ENCODE measurements at places on chromosomes 3 and 15. TPM values are rescaled to one million over a fixed set of nuclear protein-coding genes. Genes with fewer than 3 reads are reported as not detected.

Gene CLDN1
- not detected for total RNA-seq

DNA sequence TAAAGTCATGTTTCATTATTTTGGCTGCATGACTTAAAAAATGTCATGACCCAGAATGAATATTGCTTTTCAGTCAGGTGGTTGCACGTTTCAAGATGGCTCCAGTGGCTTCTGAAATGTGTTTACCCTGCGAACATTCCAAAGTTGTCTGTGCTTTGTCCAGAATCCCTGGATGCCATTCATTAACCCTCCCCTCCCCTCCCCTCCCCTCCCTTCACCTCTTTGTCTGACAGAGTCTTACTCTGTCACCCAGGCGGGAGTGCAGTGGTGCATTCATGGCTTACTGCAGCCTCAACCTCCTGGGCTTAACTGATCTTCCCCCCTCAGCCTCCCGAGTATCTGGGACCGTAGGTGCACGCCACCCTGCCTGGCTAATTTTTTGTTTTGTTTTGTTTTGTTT lies 308.0 kb downstream of the PTPRG start:
- no peak overlapping the region for H3K4me3 ChIP-seq
- no peaks in the 10 kb centered on the region for H3K36me3 ChIP-seq
- H3K4me1 ChIP-seq, result no peaks in the 10 kb centered on the region

GRCh38 chr3:21672303-21672702 lies 78.7 kb downstream of the ZNF385D start:
- no peak overlapping the region for H3K4me3 ChIP-seq
- no peaks in the 10 kb centered on the region for H3K27me3 ChIP-seq
- no peaks in the 10 kb centered on the region for H3K4me1 ChIP-seq

- no peak for DNase-seq
- no peak overlapping the region for H3K4me3 ChIP-seq
- peaks cover 10% of the 10 kb centered on the region for H3K27me3 ChIP-seq
- no peaks in the 10 kb centered on the region for H3K4me1 ChIP-seq
- no peak overlapping the region for H3K27ac ChIP-seq
These were observed 119.6 kb downstream of the ABI3BP start for GRCh38 chr3:100873611-100874010.

Gene ONECUT1
- not detected for total RNA-seq

Gene TARS3
- 8.1 TPM for total RNA-seq

GRCh38 chr3:154786724-154787123 lies 293.4 kb upstream of the MME start:
- no peak for DNase-seq
- H3K36me3 ChIP-seq, result no peaks in the 10 kb centered on the region
- H3K4me3 ChIP-seq, result no peak overlapping the region
- H3K27me3 ChIP-seq, result no peaks in the 10 kb centered on the region
- H3K27ac ChIP-seq, result no peak overlapping the region
- H3K4me1 ChIP-seq, result no peaks in the 10 kb centered on the region

DNA sequence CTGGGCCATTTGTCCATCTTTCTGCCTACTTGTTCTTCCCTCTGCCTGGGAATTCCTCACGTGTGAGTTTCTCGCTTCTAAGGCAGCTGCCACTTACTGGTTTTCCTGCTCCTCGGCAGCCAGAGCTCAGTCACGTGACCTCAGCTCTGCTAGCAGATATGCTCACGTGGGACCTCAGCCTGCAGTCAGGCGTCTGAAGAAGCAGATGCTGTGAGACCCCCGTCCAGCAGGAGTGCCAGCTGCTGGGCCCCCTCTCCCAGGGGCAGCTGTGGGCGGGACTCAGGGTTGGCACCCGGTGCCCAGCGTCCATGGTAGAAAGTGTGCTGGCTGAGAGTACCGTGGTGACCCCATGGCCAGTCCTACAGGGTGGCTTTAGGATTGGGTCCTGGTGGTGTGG lies 161.3 kb upstream of the TLE3 start:
- no peaks in the 10 kb centered on the region for H3K36me3 ChIP-seq
- H3K4me3 ChIP-seq, result peak overlapping the region; percentile 4
- peaks cover 36% of the 10 kb centered on the region for H3K27me3 ChIP-seq
- peak; percentile 71 for DNase-seq

DNA sequence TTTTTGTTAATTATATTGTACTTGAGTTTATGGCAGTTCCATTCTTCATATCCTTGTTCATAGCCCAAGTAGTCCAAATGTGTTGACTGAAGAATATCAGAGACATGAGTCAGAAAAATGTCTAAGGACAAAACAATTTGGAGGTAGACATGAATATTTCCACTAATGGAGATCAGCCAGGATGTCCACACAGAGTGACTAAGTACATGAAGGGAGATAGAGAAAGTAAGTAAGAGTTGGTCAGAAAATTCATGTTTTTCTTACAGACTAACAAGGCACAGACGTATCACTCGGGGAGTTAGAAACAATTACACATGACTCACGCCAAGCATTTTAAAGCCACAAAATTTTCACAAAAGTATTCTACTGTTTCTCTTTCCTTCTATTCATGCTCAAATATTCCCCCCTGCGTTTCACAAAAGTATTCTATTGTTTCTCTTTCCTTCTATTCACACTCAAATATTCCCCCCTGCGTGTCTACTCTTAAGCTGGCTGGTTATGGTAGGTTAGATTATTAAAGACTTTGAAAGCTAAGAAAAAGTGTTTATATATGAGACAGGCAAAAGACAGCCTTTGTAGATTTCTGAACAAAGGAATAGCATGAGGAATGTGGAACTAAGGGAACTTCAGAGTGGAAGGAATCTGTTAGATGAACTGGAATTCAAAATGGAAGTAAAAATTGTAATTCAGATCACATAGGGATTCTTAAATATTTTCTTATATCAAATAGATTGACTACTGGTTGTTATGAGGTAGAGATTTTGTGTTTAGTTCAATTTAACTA lies 648.7 kb upstream of the CCDC54 start:
- H3K4me1 ChIP-seq, result no peaks in the 10 kb centered on the region
- no peaks in the 10 kb centered on the region for H3K36me3 ChIP-seq
- H3K4me3 ChIP-seq, result no peak overlapping the region

DNA sequence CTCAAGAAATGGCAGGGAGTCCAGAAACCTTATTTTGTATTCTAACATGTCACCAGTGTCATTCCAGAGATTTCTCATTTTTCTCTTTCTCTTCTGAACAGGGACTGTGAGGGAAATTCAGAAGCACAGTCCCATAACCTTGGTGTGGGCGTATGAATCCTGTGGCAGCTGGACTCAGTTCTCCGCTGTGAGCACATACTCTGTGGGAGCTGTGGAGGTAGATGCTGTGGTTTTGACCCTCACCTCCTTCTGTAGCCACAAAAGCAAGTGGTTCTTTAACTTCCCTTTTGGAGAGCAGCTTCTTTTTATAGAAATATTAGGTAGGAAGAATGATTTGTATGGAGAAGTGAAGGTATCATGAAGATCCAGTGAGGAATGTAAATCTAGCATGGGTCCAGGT lies 13.4 kb downstream of the TMEM207 start:
- H3K4me1 ChIP-seq, result no peaks in the 10 kb centered on the region
- H3K4me3 ChIP-seq, result no peak overlapping the region
- no peak overlapping the region for H3K27ac ChIP-seq
- peaks cover 6% of the 10 kb centered on the region for H3K27me3 ChIP-seq
- no peaks in the 10 kb centered on the region for H3K36me3 ChIP-seq
- DNase-seq, result no peak

DNA sequence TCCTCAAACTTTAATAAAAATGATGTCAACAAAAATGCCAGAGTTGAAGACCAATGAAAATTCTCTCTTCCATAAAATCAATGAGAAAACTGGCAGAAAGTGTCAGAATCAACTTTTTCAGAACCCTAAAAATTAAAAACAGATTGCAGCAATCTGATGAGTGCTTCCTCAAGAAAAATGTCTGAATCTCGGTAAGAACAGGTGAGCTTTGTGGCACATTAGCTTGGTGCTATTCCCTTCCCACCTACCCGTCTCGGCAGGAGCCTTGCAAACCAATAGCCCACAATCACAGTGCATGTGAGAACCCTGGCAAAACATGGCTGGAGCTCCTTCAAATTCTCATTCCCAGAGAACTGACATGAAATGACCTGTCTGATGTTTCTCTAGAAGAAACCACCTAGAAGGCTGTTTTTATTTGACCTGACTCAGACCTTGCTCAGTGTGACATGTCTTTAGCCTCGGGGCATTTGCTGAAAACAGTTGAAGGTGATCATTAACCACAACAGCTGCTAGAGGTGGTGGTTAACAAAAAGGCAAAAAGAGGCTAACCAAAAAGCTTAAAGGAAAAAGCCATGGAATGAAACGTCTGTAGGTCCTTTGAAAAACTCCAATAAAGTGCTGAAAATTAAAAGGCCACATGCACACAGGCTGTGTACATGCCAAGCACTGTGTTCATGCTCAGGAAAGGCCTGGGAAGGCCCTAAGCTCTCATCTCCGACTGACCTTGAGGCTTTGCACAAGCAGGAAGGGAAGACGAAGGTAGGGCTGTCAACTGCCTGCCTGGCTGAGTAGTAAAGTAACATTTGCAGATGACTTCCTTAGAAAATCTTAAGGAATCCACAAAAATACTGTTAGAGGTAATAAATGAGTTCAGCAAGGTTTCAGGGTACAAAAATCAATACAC lies 253.0 kb upstream of the NSMCE3 start:
- no peak overlapping the region for H3K27ac ChIP-seq
- peaks cover 8% of the 10 kb centered on the region for H3K4me1 ChIP-seq
- peaks cover 6% of the 10 kb centered on the region for H3K27me3 ChIP-seq
- no peak for DNase-seq
- H3K36me3 ChIP-seq, result no peaks in the 10 kb centered on the region

DNA sequence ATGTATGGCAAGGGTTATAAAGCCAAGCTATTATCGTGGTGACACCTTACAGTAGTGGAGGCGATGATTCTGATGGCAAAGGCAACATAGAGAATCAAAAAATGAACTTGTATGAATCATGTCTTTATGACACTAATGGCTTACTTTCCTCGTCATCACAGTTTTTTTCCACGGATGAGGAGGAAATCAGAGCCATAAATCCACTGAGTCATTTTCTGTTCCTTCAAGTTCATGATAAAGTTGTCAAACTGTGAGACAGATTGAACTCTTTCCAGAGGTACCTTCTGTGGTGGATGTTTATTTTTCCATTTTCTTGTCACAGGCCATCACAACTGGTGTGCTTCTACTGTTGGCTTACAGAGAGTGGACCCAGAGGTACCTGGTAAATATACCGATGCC lies 8.5 kb downstream of the TMEM212 start:
- H3K36me3 ChIP-seq, result peaks cover 5% of the 10 kb centered on the region
- DNase-seq, result no peak
- peaks cover 9% of the 10 kb centered on the region for H3K4me1 ChIP-seq
- H3K27ac ChIP-seq, result no peak overlapping the region
- H3K4me3 ChIP-seq, result no peak overlapping the region

- DNase-seq, result peak; percentile 85
- H3K27me3 ChIP-seq, result no peaks in the 10 kb centered on the region
- peak overlapping the region; percentile 96 for H3K4me3 ChIP-seq
- H3K27ac ChIP-seq, result peak overlapping the region; percentile 83
- H3K4me1 ChIP-seq, result peaks cover 50% of the 10 kb centered on the region
These were observed 1.5 kb downstream of the ARHGEF3 start for GRCh38 chr3:56800130-56800831.

GRCh38 chr3:46918634-46919033 lies 41.1 kb downstream of the PTH1R start:
- no peaks in the 10 kb centered on the region for H3K27me3 ChIP-seq
- no peak overlapping the region for H3K27ac ChIP-seq
- H3K4me1 ChIP-seq, result peaks cover 21% of the 10 kb centered on the region
- DNase-seq, result no peak
- H3K4me3 ChIP-seq, result no peak overlapping the region

DNA sequence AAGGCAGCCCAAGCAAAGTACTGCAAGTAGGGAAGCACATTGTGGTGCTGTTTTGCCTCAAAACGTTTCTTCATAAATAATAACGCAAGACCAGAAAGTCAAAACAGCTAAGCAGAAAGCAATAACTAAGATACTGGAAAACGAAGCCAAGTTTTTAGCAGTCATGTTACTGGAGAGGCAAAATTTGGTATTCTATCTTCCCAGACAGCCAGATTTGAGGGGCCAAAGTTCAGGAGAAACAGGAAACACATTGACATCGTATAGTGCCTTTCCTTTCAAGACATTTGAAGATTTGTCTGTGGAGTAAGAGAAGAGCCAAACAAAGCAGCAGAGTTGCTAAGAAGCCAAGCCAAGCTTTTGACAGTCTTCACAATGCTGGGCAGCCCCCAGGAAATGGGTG lies 843.6 kb upstream of the NECTIN3 start:
- H3K4me1 ChIP-seq, result no peaks in the 10 kb centered on the region
- peaks cover 3% of the 10 kb centered on the region for H3K27me3 ChIP-seq
- H3K36me3 ChIP-seq, result no peaks in the 10 kb centered on the region
- no peak overlapping the region for H3K4me3 ChIP-seq
- no peak overlapping the region for H3K27ac ChIP-seq
- DNase-seq, result no peak

DNA sequence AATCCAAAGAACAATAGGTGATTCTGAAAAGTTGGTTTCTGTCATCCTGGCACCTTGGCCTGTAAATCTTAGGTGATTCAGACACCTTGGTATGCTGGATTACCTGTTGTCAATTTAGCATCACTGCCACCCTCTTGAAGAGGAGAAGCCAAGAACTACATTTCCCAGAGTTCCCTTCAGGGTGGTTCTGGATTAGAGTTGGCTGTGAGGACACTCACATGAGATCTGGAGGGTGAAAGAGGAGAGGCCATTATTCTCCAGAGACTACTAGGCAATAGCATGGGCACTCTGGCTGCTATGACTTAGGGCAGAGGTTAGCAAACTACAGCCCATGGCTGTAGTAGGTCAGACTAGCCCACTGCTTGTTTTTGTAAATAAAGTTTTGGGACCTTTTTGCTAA lies 41.7 kb upstream of the CORO2B start:
- no peak overlapping the region for H3K4me3 ChIP-seq
- H3K4me1 ChIP-seq, result peaks cover 2% of the 10 kb centered on the region
- peaks cover 56% of the 10 kb centered on the region for H3K27me3 ChIP-seq
- peaks cover 4% of the 10 kb centered on the region for H3K36me3 ChIP-seq
- H3K27ac ChIP-seq, result no peak overlapping the region

GRCh38 chr3:95184038-95184437 lies 1121.2 kb downstream of the NSUN3 start:
- no peaks in the 10 kb centered on the region for H3K36me3 ChIP-seq
- no peak for DNase-seq
- no peaks in the 10 kb centered on the region for H3K27me3 ChIP-seq
- no peak overlapping the region for H3K27ac ChIP-seq
- no peaks in the 10 kb centered on the region for H3K4me1 ChIP-seq

DNA sequence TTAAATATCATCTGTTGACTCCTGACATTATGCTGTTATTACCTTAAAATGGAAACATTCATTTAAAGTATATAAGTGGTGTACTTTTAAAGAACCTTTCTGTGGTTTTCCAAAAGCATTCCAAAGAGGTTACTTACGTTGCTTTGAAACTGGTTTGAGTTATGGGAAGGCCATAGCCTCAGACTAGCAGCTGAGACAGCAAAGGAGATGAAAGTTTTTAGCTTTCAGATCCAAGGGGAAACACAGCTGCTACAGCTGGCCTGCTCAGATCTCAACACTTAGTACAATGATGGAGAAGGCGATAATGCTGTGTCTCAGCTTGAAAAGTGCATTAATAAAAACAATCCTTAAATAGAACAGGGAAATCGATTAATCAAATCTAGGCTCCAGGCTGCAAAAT lies 921.1 kb downstream of the ROBO1 start:
- no peaks in the 10 kb centered on the region for H3K4me1 ChIP-seq
- no peaks in the 10 kb centered on the region for H3K27me3 ChIP-seq
- H3K36me3 ChIP-seq, result no peaks in the 10 kb centered on the region
- no peak for DNase-seq
- H3K4me3 ChIP-seq, result no peak overlapping the region

All from activated CD8-positive, alpha-beta memory T cell treated with anti-CD3 and anti-CD28 coated beads, Interleukin-2, amount 10 ng/mL, durations not matched to agents 7 days and 5 days (primary cell).